ENCODE measurements at places on chromosomes 6 and 20. TPM values are rescaled to one million over a fixed set of nuclear protein-coding genes. Genes with fewer than 3 reads are reported as not detected.

DNA sequence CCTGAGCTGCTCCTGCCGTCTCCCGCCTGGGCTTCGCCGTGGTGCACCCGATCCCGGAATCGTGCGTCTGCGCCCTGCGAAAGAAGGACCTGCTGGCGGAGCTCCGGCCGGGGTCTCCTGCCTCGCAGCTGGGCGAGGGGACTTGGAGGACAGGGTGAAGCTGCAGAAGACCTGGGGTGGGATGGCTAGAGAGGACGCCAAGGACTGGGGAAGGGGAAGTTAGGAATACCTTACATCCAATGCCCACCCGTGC lies 150.2 kb downstream of the PRL start:
- no peak for DNase-seq

DNA sequence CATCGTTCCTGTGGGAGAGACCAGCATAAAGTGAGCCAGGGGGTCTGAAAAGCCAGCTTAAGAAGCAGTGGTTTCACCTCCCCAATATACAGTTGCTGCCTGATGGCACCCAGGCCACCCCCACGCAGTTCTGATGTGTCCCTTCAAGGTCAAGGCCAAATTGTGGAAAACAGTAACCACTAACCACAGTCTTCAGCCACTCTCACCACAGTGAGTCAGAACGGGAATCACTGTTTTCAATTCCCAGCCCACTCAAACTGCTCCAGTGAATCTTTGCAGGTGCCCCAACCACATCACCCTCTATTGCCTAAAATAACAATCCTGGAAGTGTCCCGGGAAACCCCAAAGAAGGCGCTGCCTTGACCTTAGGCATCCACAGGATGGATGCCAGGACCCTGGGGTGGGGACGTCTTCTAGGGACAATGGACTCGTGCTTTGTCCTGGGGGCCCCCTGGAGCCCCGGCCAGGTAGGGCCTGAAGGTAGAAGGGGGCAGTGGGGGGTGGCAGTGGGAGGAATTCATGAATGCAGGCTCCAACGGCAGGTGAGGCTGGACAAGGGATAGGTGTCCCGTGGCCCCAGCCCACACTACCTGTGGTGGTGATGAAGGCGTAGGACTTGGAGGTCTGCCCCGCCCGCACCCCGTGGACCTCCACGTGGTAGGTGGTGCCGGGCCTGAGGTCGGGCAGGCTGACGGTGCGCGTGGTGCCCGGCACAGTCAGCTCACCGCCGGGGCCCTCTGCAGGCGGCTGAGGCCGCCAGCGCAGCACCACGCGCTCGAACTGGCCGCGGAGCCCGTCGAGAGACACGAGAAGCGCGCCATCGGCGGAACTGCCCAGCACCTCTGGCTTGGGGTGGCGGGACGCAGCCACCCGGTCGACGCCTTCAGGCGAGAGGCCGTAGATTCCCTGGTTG lies 22.2 kb downstream of the TNXB start:
- DNase-seq = no peak

DNA sequence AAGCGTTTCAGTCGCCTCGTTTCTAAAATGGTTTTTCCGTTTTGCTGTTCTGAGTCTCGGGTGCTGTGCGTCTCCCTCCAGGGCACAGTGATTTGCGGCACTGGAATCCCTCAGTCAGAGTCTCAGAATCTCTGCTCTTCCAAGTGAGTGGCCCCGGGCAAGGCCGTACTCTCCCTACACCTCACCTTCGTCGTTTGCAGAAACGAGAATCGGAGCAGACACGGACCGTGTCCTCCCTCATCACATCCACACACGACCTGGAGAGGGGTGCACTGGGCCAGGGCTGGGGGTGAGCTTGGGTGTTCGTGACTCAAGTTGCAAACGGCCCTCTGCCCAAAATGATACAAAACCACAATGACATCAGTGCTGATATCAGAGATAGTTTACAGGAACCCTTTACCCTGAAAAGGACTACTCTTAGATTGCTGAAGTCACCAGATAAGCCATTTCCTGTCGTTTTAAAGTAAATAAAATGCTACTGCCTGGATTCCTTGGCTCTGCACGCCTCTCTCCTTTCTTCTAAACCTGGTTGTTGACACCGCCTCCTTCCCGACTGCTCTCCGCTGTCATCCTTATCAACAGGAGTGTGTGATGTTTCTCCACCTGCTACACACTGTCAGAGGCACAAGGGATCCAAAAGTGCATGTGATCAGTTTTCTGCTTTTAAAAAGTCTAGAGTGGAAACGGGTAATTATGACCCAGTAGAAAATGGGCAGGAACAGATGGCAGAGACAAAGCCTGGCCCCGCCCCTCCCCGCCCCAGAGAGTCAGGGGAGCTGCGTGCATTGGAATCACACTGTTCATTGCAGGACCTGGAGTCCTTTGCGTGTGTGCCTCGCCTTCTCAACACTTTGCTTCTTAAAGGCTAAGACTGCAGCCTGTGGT lies 38.4 kb downstream of the KIF25 start:
- DNase-seq = no peak

DNA sequence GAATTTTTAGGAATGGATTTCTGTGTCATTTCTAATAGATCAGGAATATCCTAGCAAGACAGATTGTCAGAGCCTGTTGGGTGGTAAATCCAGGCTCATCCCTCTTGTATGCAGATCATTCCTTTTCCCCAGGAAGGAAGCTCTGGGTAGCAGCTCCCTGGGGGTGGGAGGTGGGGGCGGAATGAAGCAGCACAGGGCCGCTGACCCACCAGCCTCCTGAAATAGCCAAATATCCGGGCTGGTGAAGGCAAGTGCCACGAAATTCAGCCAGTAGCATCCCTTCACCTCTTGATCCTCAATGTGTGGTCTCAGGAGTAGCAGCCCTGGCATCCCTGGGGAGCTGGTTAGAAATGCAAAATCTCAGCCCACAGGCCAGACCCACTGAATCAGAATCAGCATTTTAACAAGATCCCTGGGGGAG lies 256.9 kb downstream of the LRFN2 start:
- DNase-seq = no peak

DNA sequence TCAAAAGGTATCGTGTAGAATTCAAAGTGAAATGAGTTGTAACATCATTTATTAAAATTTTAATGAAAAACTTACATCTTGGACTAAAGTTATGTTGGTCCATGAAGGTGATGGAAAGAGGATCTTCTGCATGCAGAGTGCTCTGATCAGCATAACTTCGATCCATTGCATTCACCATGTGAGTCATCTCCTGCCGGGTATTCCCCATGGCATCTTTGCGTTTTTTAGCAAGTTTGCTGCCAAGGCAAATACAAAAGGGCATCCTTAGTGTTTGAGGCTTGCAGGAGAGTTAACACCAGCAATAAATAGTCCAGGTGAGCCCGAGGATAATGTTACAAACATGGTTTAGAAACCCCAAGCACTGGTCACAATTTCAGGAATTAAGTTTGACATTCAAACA lies 104.2 kb upstream of the THEMIS start:
- no peak for DNase-seq

The OR2B6 gene
- total RNA-seq = 0.25 TPM
